ENCODE measurements at places on chromosomes 2 and 18.

- H3K4me1 ChIP-seq = peaks cover 2% of the 10 kb centered on the region
- H3K4me3 ChIP-seq = no peak overlapping the region
- no peak overlapping the region for H3K27ac ChIP-seq
- peaks cover 4% of the 10 kb centered on the region for H3K27me3 ChIP-seq
- no peak for DNase-seq
Observed at GRCh38 chr2:241724975-241725870, 9.2 kb upstream of the D2HGDH start.

- H3K4me3 ChIP-seq = no peak overlapping the region
- no peak overlapping the region for H3K27ac ChIP-seq
- DNase-seq = no peak
Observed at GRCh38 chr2:233572468-233572867, 5.9 kb upstream of the USP40 start.

DNA sequence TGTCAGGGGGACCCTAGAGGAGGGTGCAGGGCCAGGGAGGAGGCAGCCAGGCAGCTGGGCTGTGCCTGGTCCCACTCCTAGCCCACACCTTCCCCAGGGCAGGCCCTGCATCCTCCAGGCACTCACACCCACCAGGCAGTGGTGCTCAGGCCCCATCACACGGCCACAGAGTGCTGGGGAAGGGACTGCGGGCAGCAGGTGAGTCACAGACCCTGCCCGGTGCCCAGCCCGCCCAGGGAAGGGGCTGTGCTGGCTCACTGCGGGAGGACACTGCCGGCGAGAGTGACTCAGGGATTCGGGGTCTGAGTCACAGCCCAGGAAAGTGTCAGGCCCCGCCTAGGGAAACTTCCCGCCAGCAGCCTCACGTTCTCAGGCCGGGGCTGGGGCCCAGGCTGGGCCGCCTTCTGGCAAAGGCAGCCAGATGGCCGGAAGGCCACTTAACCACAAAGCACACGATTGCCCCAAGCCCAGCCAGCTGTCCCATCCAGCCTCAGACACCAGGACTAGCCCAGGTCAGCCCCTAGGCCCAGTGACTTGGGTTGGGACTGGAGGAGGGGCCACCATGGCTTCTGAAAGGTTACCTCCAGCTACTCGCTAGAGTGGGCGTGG, 42.2 kb downstream of the BIN1 start:
- peaks cover 36% of the 10 kb centered on the region for H3K27me3 ChIP-seq
- H3K36me3 ChIP-seq = peaks cover 33% of the 10 kb centered on the region
- H3K4me3 ChIP-seq = no peak overlapping the region

DNA sequence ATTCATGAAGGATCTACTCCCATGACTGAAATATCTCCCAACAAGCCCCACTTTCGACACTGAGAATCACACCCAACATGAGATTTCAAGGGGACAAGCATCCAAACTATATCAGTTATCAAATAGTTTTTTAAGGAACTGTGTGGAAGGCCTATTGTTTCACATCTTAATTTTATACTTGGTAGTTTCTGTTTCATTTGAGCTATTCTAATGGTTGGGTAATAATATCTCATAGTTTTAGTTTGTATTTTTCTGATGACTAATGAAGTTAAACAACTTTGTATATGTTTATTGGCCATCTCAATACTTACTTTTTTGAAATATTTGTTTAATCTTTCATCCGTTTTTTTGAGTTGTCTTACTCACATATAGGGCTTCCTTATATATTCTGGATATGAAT, 135.0 kb downstream of the SCG2 start:
- no peak overlapping the region for H3K27ac ChIP-seq
- no peak for DNase-seq
- H3K4me1 ChIP-seq = no peaks in the 10 kb centered on the region
- no peaks in the 10 kb centered on the region for H3K27me3 ChIP-seq
- H3K36me3 ChIP-seq = no peaks in the 10 kb centered on the region
